ENCODE measurements at places on chromosomes 2 and 18.
A peak's percentile ranks its signal among the peaks of the same experiment; 100 is the strongest.

DNA sequence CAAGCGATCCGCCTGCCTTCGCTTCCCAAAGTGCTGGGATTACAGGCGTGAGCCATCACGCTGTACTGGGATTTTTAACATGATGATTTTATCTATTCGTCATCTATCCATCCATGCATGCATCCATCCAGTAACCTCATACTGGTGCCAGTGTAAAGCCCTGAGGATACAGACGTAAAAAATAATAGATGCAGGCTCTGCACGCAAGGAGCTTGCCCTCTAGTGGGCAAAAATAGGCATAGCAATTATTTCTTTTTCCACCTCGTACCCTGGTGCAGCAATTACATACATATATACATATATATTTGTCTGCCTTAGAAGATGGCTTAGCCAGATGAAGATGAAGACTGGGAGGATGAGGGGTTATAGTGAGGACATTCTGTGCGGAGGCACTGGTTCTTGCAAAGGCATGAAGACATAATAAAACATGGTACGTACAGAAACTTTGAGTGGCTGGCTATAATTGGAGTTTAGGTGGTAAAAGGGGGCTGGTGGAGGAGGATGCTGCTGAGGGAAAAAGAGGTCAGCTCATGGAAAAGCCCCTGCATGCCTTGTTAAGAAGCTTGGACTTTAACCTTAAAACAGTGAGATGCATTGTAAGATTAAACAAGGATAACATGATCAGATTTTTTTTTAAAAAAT is 19.6 kb upstream of the RPIA start:
- no peak for DNase-seq

DNA sequence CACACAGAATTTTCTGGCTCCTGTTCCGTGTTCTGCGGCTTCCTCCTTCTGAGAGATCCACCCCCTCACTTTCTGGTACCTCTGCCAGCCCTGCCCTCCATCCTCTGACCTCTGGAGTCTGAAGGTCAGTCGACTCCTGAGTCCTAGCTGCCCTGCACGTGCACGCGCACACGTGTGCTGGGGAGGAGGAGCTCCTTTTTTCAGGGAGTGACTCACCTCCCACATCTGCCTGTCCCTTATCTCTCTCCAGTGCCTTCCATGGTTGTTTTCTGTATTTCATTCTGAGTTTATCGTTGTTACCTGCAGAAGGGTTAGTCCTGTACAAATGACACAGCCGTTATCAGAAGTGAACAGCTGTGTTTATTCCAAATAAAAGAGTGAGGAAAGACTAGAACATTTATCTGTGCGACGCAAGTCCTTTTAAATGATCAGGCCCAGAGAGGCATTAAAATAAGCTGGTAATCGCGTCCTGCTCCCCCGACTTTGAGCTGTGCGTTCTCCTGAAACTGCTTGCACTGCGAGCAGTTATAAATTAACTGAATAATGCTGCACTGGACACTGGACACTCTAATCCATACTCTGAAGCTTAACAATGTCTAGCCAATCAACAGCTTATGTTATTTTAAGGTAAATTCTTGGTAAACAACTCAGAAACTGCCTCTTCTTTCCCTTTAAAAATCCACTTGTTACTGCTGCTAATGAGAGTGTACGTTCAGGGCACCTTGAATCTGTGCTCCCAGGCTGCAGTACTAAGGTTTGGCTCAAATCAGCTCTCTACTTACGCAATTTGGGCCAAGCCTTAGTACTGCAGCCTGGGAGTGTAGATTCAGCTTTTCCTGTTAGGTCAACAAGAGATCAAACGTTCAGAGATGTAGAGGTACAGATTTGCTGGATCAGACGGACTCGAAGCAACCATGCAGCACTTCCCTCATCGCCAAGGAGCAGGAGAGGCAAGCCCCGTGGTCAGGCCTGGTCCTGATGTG is 72.5 kb downstream of the GALR1 start:
- DNase-seq, result no peak

- no peak for DNase-seq
These were observed 232.6 kb downstream of the EN1 start for GRCh38 chr2:118614841-118615271.

DNA sequence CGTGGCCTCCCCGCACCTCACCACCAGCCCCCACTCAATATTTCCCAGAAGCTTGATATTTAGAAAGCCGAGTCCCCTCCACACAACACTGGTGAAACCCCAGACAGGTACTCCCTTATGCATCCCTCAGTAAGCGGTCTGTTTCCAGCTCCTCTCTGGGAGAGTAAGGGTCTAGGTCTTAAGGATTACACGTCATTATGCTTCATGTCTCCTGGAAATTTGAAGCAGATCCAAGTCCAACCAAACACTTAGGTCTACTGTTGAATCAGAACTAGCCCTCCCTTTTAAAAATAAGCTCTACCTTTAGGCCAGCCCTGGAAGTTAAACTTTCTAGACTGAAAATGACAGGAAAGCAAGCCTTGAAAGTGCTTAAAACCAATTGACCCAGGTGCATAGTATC is 1.5 kb upstream of the OST4 start:
- DNase-seq, result no peak

- no peak for DNase-seq
These were observed 124.7 kb downstream of the ICOS start for GRCh38 chr2:204061241-204061640.

- no peak for DNase-seq
These were observed 282.7 kb downstream of the DLGAP1 start for GRCh38 chr18:4172196-4173100.

DNA sequence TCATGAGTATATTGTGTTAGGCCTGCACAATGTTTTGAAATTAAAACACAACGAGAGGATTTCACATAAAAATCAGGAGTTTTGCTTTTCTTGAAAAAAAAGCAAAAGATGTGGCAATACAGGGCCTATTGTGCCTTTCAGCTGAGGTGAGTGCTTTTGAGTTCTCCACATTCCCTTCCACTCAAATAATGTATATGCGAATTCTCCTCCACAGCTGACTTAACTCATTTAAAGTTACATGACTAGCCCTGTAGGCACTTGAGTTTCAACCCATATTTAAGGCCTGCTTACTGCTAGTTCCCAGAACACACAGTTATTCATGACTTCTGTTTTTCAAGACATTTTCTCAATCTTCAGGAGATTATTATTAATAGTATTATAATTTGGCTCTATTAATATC is 353.1 kb downstream of the NUP35 start:
- no peak for DNase-seq

DNA sequence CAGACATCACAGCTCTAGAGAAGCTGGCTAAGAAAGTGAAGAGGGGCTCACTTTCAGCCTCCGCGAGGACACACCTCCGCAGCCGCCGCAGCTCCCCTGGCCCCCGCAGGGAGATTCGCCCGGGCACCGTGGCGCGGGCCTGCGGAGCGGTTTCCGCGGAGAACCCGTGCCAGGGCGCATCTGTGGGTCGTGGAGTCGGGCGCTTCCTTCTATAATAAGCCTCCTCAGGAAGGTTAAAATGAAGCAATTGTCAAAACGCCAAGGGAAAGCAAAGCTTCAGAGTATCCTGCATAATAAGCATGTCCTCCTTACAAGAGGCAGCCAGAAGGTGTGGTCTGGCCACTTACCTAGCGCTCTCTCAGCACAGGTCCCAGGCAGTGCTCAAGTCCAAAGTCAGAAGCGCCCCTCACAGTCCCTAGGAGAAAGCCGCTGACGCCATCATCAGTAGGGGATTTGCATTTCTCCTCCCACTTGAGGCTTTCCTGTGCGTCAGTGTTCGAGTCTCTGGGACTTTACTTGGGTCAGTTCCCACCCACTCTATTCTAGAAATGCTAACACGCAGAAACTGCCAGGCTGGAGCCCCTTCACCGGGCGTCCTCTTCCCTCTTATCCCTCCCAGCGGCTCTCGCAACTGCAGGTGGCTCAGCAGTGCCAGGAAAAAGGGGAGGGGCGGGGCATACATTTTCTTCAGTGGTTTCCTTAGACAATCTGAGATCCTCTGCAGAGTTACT is at the start of gene STAT4:
STAT4 (minus strand) TSS at position 395 of the 731 bp plus-strand sequence. CDS start 2,791 bp downstream, outside the sequence.
- DNase-seq, result peak; percentile 60

DNA sequence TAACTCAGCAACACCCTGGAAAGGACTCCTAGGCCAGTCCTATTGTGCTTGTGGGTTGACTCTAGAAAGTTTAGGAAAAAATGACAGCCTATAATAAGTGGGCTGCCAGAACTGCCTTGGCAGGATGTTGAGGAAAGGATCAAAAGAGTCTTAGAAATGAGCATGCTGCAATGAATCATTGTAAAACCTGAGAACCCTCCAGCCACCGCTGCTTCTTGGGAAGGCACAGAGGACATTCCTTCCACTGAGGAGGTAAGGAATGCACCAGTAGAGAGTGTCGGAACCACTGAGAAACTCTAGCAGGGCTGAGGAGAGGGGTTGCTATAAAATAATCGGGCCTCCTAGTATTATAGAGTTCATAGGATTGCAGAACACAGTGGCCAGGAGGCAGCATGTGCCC is 146.7 kb upstream of the SMIM21 start:
- DNase-seq, result no peak

Measured in stimulated activated CD4-positive, alpha-beta T cell treated with anti-CD3 and anti-CD28 coated beads, Interleukin-1b, Interleukin-23, amount 100 ng/mL, for 24 hours (primary cell).